ENCODE measurements at places on chromosomes 5 and 9.

DNA sequence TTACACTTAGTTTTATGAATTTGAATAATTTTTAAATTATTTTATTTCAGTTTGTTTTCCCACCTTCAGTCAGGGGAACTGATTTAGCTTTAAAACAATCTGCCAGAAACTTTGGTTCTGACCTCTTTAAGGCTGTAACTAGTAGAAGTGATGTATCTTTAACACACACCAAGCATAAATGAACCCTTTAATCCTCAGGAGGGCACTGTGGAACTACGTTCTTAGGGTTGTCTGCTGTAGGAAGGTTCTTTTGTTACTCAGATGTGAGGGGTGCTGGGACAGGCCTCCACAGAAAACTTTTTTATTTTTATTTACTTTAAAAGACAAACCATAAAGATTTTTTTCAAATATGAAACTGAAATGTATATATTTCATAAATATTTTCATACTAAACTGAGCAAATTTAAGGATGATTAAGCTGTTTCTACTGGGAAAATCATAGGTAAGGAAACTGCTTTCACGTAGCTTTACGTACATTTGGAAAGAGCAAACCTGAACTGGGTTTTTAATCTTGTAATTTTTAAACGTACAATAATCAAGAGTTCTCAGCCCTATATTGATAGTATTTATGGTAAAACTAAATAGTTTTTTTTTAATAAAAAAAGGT is 5.3 kb downstream of the KLF4 start:
- DNase-seq: no peak

DNA sequence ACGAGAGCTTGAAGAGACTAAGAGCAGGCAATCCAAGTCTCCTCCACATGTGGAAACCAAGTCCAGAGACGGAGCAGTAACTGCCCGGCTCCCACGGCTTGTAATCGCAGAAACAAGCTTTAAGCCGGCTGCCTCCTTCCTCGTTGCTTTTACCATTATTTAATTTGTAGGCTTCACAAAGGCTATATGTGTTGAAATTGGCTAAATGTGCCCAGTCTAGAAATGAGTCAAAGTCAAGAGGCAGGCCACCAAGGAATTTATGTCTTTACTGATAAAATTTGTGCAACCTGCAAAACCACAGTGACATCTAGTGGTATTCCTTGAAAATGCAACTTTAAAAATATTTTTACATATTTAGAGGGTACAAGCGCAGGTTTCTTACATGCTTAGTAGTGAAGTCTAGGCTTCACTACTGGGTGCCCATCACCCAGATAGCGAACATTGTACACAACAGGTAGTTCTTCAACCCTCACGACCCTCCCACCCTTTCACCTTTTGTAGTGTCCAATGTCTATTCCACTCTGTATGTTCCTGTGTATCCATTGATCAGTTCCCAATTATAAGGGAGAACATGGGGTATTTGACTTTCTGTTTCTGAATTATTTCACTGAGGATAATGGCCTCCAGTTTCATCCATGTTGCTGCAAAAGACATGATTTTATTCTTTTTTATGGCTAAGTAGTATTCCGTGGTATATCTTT is 33.5 kb upstream of the EBF1 start:
- DNase-seq: no peak

DNA sequence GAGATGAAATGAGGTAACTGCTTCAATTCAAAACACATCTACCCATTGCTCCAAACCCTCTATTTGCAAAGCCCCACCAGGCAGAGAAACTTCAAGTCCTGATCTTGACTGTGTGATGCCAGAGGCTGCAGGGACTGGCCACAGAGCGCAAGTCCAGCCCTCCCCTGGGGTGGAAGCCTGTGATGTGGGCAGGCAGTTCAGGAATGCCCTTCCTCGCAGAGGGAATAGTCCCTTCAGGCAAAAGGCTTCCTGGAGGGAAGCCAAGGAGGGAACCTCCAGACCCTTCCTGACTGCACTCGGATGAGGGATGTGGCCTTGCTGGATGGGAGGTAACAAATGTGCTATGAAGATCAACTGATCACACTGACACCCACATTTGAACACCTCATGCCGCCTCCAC is 131.2 kb downstream of the SLIT3 start:
- DNase-seq: no peak

- DNase-seq: no peak
These were observed 181.8 kb downstream of the SAXO1 start for GRCh38 chr9:18851069-18851795.

DNA sequence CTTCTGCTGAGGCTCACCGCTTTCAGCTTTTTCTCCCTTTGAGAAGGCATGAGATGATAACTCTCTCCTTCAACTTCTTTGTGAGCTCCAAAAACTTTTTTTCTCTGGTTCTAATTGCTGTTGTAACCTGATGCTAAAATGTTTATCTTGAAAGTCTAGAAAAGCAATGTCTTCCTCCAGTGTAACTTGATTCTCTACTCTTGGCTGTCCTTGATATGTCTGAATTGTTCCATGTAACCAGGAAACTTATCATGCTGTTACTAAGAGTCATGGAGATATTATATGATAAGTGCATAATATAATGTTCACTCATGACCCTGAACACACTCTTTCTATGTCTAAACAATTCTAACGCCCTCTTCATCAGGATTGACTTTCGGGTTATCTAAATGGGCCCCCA is 128.0 kb upstream of the ABCA1 start:
- DNase-seq: no peak

DNA sequence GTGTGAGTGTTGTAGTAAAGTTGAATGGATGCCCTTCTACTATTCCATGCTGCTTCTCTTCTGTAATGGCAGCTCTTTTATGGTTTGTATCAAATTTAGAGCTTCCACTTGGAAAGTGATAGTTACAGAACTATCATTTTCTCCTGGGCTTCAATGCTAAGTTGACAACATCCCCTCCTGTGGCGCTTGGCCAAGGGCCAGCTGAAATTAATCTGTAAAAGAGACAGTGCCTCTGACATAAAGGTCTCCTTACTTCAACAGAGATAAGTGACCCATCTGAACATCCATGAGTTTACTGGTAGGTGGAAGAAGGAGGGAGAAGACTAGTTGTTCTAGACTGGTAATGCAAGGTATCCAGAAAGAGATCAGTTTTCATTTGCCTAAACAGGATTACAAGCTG is 39.7 kb downstream of the CHSY3 start:
- no peak for DNase-seq

GRCh38 chr5:110634475-110634874 is 92.0 kb downstream of the TMEM232 start:
- DNase-seq: no peak
